Neuronal stem cell (in vitro differentiated cells): ENCODE measurements at places on chromosomes 3 and 15.

DNA sequence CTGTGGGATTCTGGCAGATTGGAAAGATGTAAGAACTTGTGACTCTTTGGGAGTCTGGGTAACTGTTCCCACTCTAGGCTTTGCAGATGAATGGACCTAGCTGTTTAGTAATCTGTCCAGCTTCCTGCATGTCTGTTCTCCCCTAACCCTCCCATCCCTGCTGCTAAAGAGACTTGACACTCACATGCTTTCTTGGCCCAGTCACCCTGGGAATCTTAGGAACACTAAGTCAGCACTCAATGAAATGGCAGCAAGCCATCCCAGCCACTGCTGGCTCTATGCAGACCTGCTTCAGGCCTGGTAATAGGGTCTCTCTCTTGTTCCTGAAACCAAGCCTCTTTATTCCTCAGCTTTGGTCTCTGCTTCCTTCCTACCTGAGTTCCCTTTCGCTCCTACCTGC lies 63.7 kb upstream of the THSD4 start:
- no peak overlapping the region for H3K4me3 ChIP-seq
- no peak overlapping the region for H3K27ac ChIP-seq
- H3K27me3 ChIP-seq = no peaks in the 10 kb centered on the region
- H3K4me1 ChIP-seq = peaks cover 3% of the 10 kb centered on the region
- no peak for DNase-seq
- no peaks in the 10 kb centered on the region for H3K36me3 ChIP-seq

- no peaks in the 10 kb centered on the region for H3K27me3 ChIP-seq
- H3K4me3 ChIP-seq = no peak overlapping the region
- no peaks in the 10 kb centered on the region for H3K36me3 ChIP-seq
These were observed 210.5 kb downstream of the FOXP1 start for GRCh38 chr3:71372911-71373637.

GRCh38 chr3:86245360-86245759 lies 745.6 kb downstream of the VGLL3 start:
- H3K36me3 ChIP-seq = no peaks in the 10 kb centered on the region
- H3K4me1 ChIP-seq = peaks cover 3% of the 10 kb centered on the region
- H3K4me3 ChIP-seq = no peak overlapping the region
- no peaks in the 10 kb centered on the region for H3K27me3 ChIP-seq
- no peak overlapping the region for H3K27ac ChIP-seq

GRCh38 chr3:9617056-9617455 lies 32.2 kb upstream of the MTMR14 start:
- H3K36me3 ChIP-seq = no peaks in the 10 kb centered on the region
- H3K27me3 ChIP-seq = no peaks in the 10 kb centered on the region
- DNase-seq = no peak
- H3K4me1 ChIP-seq = no peaks in the 10 kb centered on the region
- H3K27ac ChIP-seq = no peak overlapping the region
- no peak overlapping the region for H3K4me3 ChIP-seq

DNA sequence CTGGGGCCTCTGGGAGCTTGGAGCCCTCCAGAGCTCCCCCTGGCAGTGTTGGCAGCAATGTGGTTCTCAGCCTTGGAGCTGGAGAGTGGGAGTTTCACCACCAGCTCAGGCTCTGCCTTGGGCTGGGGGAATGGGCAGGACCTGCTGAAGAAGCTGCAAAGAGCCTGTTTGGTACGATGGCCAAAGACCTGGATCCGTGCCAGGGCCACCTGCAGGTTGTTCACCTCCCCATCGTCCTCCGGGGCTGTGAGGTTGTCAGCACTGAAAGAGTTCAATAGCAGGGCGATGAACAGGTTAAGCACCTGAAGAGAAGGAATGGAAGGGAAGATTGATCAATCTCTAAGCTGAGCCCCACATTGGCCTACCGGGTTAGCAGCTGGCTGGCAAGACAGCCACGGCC lies 77.3 kb upstream of the SCN5A start:
- no peak overlapping the region for H3K4me3 ChIP-seq
- H3K36me3 ChIP-seq = no peaks in the 10 kb centered on the region
- no peaks in the 10 kb centered on the region for H3K27me3 ChIP-seq
- no peaks in the 10 kb centered on the region for H3K4me1 ChIP-seq

DNA sequence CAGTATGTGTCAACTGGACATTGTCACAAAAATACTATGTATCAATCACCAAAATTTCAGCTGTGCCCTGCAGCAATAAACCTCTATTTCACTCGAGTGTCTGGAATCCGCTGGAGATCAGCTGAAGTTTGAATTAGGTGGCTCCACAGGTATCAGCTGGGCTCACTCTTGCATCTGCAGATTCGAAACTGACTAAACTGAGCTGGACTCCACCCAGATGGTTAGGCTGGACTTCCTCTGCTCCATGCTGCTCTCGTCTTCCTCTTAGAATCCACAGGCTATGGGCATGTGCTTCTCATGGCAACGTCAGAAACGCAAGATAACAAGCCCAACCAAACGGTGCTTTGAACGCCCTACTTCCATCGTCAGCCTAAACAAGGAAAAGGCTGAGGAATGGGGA lies 565.3 kb upstream of the ROBO2 start:
- H3K36me3 ChIP-seq = no peaks in the 10 kb centered on the region
- no peaks in the 10 kb centered on the region for H3K27me3 ChIP-seq
- H3K4me3 ChIP-seq = no peak overlapping the region
- H3K4me1 ChIP-seq = no peaks in the 10 kb centered on the region

DNA sequence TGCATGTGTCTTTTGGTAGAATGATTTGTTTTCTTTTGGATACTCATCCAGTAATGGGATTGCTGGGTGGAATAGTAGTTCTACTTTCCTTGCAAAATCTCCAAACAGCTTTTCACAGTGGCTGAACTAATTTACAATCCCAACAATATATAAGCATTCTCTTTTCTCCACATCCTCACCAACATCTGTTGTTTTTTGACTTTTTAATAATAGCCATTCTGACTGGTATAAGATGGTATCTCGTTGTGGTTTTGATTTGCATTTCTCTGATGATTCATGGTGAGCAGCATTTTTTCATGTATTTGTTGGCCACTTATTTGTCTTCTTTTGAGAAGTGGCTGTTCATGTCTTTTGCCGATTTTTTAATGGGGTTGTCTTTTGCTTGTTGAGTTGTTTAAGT lies 55.8 kb downstream of the ST8SIA2 start:
- no peaks in the 10 kb centered on the region for H3K27me3 ChIP-seq
- no peaks in the 10 kb centered on the region for H3K4me1 ChIP-seq
- peaks cover 100% of the 10 kb centered on the region for H3K36me3 ChIP-seq

GRCh38 chr3:157871838-157872460 lies 234.3 kb downstream of the SHOX2 start:
- no peak for DNase-seq
- H3K27ac ChIP-seq = no peak overlapping the region
- H3K4me3 ChIP-seq = no peak overlapping the region
- no peaks in the 10 kb centered on the region for H3K27me3 ChIP-seq

- no peak overlapping the region for H3K27ac ChIP-seq
- peaks cover 19% of the 10 kb centered on the region for H3K4me1 ChIP-seq
- no peaks in the 10 kb centered on the region for H3K36me3 ChIP-seq
- DNase-seq = no peak
- no peaks in the 10 kb centered on the region for H3K27me3 ChIP-seq
These were observed 631 bp upstream of the PRICKLE2 start for GRCh38 chr3:64225695-64226499.

GRCh38 chr15:48671103-48672022 lies 25.9 kb upstream of the FBN1 start:
- DNase-seq = no peak
- H3K4me3 ChIP-seq = no peak overlapping the region
- no peak overlapping the region for H3K27ac ChIP-seq
- H3K4me1 ChIP-seq = no peaks in the 10 kb centered on the region
- no peaks in the 10 kb centered on the region for H3K36me3 ChIP-seq
- no peaks in the 10 kb centered on the region for H3K27me3 ChIP-seq

- no peak overlapping the region for H3K27ac ChIP-seq
- no peak for DNase-seq
- H3K36me3 ChIP-seq = no peaks in the 10 kb centered on the region
- no peaks in the 10 kb centered on the region for H3K27me3 ChIP-seq
These were observed 10.2 kb upstream of the KLF15 start for GRCh38 chr3:126367316-126367805.

- no peaks in the 10 kb centered on the region for H3K36me3 ChIP-seq
- DNase-seq = no peak
- H3K27ac ChIP-seq = no peak overlapping the region
These were observed 86.1 kb downstream of the ADAMTS17 start for GRCh38 chr15:100255644-100256043.

GRCh38 chr15:34241376-34242330 lies 16.8 kb downstream of the EMC4 start:
- H3K27me3 ChIP-seq = no peaks in the 10 kb centered on the region
- no peak for DNase-seq
- no peaks in the 10 kb centered on the region for H3K4me1 ChIP-seq
- no peaks in the 10 kb centered on the region for H3K36me3 ChIP-seq
- H3K27ac ChIP-seq = no peak overlapping the region
- no peak overlapping the region for H3K4me3 ChIP-seq
